ENCODE measurements at places on chromosomes 2 and 18.

DNA sequence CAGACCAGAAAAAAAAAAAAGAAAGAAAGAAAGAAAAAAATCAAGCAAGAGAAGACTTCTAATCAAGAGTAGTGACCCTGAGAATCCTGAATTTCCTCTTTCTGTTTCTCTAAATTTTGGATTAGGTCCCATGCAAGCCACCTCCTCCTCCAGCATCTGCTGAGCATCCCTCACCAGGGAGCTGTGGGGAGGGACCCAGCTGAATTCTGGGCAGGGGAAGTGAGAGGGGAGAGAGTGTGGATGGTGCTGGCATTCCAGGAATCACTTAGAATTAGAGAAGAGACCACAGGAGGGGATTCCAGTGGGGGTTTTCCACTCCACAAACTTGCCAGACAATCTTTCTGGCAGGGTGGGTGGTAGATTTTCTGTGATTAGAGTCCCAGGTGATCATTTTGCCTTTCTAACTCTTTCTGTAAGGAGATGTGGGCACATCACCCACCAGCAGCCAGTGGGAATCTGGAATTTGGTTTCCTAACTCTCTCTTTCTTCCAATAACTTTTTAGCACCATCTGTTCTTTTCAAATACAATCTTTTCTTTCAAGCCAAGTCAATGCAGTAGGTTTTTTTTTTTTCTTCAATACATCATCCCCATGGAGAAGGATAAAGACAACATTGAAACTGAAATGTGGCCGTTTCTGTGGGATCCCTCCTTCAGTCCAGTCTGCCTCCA, 279.2 kb downstream of the CLIP4 start:
- no peak for DNase-seq

DNA sequence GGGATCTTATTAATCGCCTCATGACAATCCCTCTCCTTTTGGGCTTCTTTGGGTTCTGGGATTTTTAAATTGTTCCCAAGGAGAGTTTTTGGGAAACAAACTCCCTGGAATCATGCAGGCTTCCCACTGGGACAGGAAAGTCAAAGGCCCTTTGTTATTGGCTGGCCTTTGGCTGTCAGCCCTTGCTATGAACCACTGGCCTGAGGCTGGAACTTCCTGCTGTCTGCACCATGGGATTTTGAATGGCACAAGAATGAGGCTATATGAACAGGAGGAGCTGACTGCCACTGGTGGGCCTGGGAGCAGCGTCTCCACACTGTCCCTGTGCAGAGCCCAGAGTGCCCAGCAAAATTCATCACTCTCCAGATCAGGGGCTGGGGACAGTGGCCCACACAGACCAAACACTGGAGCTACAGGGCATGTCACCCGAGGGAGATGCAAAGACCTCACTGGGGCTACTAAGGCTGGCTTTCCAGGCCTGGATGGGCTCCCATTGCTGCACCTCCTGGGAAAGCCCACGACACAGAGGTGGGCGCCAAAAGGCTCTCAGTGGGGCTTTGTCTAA, 35.7 kb downstream of the STEAP3 start:
- DNase-seq: no peak

DNA sequence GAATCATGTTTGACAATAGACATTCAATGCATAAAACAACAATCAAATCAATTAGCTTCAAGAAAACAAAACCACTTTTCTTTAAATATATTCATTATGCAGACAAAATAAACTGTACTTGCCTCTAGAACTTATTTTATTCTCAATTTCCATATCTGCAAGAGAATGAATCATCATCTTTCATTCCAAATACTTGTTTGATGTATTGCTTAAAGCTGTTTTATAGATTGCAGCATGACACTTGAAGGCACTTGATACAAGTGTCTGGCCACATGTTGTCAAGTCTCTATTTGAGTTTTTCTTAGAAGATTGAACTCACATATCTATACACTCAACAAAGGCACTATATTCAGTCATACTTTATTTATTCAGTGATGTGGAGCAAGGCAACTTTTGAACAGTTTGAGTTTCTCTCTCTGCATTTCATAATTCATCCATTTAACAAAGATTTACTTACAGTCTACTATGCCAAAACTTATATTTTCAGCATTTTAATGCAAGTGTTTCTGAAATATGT, 38.7 kb upstream of the DDX18 start:
- DNase-seq: no peak

GRCh38 chr2:152537081-152537651, 180.1 kb downstream of the PRPF40A start:
- no peak for DNase-seq

GRCh38 chr2:222424729-222425671, 657 bp downstream of the SGPP2 start:
- no peak for DNase-seq

DNA sequence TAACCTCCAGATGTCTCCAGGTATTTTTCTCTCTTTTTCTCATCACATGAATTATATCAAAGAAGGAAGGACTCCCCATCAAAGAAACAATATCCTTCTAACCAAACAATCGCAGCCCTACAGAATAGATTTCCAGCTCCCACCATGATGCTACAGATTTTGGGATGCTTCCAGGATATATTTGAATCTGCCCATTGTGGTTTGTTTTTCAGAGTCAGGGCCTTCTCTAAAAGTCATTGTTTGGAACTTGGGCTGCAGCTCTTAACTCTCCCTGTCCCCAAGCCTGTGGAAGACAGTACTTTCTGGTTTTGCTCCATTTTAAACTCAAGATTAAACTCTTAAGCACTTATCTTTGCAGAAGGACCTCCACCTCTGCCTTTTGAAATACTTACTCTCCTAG, 223.2 kb downstream of the PMAIP1 start:
- no peak for DNase-seq

DNA sequence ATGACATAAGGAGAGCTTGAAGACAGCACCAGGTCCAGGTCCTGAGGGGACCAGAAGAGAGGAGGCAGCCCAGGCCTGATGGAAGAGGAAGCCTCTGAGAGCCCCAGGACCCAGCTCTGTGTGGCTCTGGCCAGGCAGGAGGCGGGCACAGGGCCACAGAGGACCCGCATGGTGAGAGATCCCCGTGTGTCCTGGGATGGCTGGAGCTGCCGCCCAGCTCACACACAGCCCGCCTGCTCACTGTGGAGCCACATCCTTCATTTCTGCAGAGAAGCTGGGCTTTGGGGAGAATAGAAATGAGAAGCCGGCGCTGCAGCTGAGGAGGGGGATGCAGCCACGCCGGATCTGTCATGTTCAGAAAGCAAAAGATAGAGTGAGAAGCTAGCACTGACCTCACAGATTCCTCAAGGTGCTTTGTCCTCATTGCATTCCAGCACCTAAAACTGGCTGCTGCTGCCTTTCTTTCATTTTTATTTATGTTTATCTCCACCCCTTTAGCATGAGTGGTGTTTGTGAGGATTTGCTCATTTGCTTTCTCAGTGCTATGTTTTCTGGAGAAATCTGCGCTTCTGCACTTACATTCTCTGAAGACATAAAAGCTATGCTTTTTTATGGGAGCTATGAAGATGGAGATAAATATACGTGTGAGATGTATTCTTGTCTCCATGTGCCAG, 307.6 kb upstream of the MYT1L start:
- DNase-seq: no peak

GRCh38 chr2:28269019-28269784, 123.5 kb upstream of the FOSL2 start:
- no peak for DNase-seq

DNA sequence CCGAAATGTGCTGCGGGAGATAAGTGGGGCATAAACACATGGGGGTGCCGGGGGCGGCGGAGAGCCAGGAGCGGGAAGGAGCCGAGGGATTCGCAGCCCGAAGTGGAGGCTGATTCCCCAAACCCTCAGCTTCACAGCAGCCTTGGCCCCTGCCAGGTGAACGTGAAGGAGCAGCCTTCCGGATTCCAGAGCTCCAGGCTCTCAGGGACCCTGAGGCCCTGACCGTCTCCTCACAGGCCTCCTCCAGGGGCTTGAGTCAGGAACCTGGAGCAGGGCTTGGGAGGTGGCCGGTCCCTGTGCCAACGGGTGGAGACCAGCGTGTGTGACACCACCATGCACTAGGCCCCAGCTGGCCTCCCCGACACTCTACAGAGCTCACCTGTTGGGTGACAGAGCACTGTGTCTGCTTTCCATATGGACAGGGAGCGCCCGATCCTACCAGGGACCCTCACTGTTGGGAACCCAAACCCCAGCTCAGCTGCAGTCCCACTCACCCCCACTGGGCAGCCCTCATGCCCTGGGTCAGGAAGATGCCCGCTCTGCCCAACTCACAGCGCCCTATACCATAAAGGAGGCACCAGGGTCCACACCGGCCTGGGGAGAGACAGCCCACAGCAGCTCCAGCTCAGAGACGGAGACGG, 117.6 kb upstream of the OTOS start:
- no peak for DNase-seq

GRCh38 chr2:29147963-29148362, 32.7 kb downstream of the CLIP4 start:
- no peak for DNase-seq

DNA sequence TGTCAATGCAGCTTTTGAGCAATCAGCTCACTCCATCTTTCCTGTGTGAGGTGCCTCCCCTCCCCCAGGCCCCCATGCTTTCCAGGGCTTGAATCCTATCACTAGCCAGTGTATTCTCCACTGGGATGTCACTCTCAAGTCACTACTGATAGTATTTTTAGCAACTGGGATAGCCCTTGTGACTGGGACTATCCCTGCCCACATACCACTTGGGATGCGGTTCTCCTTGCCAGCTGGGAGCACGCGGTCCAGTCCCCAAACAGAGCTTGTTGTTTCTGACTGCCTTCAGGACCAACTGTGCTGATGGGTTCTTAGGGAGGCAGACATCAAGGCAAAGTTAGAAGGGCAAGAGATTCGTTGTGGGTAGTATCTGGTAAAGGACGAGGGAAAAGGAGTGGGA, 134.9 kb downstream of the FAM161A start:
- DNase-seq: no peak

- no peak for DNase-seq
These were observed 1.1 kb upstream of the HOXD1 start for GRCh38 chr2:176187200-176187898.

DNA sequence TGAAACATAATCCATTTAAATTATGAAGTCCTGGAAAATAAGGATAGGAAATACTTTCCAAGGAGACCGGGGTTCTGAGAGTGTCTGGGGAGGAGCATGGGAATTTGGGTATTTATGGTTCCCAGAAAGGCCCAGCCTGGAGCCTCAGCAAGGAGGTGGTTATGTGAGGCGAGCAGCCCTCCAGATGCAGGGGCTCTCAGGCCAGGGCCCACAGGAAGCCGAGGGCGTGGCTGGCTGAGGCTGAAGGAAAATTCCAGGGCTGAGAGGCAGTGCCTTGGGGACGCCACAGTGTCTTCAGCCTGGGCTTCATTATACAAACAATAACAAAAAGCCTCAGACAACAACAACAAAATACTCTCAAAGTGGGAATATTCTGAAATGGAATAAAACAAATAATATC, 86.9 kb upstream of the SERPINE2 start:
- DNase-seq: no peak

GRCh38 chr2:240297256-240298116, 138.0 kb upstream of the GPC1 start:
- no peak for DNase-seq

GRCh38 chr2:175560521-175561169, 379.1 kb upstream of the ATP5MC3 start:
- no peak for DNase-seq

DNA sequence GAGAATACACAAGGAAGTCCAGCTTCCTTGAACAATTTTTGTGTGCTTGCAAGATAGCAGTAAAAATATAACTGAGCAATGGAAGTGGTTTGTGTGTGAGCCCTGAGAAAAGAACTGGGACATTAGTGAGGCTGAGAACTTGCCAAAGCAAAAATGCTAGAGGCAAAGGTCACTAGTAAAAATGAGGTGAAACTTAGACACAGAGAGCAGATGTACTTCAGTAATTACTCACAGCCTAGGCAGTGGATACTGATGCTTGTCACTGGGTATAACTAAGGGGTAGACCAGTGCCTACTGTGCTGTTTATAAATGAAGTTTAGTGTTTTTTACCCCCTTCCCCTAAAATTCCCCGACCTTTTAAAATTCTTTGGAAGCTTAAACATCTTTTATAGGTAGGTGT, 450.1 kb downstream of the LPIN1 start:
- no peak for DNase-seq

- DNase-seq: no peak
These were observed 69.9 kb downstream of the ODC1 start for GRCh38 chr2:10378189-10378588.

DNA sequence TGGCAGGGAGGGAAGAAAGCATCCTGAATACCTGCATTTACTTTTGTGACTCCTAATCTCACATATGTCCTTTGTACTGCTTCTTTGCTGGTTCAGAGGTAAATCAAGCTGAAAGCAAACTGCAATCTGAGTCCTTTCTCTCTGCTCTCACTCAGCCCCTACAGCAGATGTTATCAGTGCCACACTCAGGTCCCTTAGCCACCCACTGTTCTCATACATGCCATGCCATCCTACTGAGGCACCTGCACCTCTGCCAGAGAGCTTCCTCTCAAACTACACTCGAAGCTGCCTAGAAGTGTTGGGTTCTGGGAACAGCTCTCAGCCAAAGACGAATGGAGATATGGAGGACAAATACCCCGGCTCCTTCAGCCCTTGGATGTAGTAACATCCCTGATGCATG, 244.5 kb downstream of the TXNL1 start:
- no peak for DNase-seq

DNA sequence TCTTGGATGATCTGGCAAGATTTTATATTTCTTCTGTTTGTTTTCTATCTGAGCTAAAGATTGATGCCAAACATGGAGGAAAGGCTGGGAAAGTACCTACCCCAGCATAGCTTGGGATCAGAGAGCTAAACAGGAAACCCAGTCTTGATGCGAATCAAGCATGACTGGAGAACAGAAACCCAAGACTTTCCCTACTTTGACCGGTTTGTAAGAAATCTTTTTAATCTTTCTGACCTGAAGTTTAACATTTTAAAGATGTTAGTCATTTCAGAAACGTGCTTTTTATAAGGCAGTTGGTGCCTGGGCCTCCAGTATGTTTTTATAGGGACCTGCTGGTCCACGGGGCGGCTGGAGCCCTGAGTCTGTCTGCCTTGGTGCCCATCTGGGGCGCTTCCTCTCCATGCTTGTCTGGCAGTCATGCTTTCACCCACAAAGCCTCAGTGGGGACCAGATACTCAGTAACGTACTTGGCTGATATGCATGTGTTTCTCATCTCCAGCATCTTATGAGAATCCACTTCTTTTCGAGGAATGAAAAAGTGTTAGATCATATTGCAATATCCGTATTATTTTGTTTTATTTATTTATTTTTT, 266.5 kb downstream of the PTGR3 start:
- no peak for DNase-seq

GRCh38 chr2:85765081-85765731, 11.4 kb downstream of the ATOH8 start:
- DNase-seq: no peak

- no peak for DNase-seq
These were observed 147.2 kb downstream of the MBP start for GRCh38 chr18:76985156-76985950.

- DNase-seq: no peak
These were observed 17.6 kb upstream of the USP40 start for GRCh38 chr2:233584210-233584609.

Measured in activated naive CD4-positive, alpha-beta T cell (primary cell).